ENCODE measurements at places on chromosomes 11 and 22.

DNA sequence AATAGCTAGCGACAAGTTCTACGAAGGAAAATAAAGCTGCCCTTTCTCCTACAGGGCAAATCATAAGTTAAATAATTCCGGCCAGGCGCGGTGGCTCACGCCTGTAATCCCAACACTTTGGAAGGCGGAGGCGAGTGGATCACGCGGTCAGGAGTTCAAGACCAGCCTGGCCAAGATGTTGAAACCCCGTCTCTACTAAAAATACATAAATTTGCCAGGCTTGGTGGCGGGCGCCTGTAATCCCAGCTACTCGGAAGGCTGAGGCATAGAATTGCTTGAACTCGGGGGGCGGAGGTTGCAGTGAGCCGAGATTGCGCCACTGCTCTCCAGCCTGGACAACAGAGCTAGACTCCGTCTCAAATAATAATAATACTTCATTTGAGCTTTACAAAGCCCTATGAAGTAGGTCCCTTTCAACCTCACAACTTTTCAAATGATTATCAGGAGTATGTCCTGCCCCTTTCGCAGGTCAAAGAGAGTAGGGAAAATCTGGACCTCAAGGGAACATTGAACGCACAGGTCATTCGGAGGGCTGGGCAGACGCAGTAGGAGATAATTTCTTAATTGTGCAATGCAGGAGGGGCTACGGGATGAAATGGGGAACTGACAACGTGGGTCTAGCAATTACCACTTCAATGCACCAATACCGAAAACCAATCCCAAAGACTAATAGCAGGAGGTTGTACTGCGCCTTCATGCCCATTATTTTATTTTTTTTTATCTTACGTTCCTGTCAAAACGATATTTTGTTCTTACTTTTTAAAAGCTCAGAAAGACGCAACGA, 590 bp downstream of the COMMD9 start:
- no peak for DNase-seq

GRCh38 chr11:28521075-28521474, 412.9 kb downstream of the METTL15 start:
- DNase-seq, result no peak

- no peak for DNase-seq
These were observed 38.4 kb upstream of the TP53I11 start for GRCh38 chr11:44988981-44989635.

GRCh38 chr11:18332891-18333290, 10.5 kb downstream of the GTF2H1 start:
- no peak for DNase-seq

DNA sequence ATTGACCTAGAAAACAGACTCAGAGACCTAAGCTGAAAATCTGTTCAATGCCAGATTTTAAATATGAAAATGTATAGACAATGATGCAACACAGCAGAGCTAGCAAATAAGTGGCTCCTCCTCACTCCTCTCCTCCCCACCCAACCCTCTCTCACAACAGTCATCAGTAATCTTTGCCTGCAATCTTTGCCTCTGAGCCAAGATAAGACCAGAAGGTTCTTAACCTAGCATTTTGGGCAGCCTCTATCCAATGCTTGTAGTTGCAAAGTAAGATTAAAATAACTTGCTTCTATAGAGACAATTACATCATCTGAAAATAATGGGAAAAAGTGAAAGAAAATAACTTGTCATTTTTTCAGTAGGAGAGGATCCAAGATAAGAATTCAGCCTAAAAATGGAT, 117.3 kb downstream of the PARVA start:
- no peak for DNase-seq

DNA sequence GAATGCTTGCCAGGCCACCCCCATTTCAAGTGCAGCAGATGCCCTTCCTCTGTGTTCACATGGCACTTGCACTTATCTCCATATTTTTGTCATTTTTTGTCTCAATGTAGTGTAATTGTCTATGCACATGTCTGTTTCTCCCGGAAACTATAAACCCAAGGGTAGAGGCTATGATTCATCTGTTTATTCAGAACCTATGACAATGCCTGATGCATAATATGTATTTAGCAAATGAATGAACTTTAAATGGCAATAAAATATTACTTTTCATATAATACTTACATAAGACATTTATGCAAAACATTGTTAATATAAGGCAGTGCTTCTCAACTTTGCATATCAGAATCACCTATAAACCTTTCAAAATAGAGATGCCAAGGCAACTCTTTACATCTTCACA, 6.7 kb downstream of the PAK1 start:
- DNase-seq, result peak; percentile 50

GRCh38 chr11:26960281-26960680, 33.6 kb upstream of the FIBIN start:
- DNase-seq, result no peak

GRCh38 chr11:129410395-129410960, 34.8 kb downstream of the BARX2 start:
- DNase-seq, result no peak

GRCh38 chr22:33051960-33052839, 6.0 kb downstream of the SYN3 start:
- DNase-seq, result peak; percentile 25

DNA sequence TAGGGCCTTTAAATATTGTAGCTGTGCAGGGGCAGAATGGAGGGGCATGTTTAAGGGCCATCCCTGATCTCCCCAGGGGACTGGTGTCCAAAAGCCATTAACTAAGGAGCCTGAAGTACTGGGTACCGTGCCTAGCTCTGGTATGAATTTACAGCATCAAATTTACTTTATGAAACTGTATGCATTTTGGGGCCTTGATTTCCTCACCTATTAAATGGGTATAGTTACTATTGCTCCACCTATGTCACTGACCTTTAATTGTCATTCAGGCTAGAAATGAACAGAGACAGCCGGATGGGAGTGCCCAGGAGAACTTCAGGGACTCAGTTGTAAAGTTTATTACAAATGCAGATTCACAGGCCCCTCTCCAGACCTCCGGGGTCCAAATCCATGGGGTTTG, 11.8 kb upstream of the TP53I11 start:
- no peak for DNase-seq

DNA sequence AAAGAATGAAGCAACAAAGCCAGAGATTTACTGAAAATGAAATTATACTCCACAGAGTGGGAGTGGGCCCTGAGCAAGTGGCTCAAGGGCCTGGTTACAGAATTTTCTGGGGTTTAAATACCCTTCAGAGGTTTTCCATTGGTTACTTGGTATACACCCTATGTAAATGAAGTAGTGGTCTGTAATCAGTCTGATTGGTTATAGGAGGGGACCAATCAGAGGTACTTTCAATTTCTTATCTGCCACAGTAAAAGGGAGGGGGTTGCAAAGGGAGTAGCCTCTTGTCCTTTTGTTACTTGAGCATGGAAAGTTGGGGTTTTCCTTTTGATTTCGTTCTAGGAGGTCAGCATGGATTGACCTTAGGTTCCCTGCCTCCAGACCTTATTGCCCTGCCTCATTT, 63.5 kb downstream of the ATM start:
- DNase-seq, result no peak

- DNase-seq, result no peak
These were observed 3.8 kb downstream of the INPPL1 start for GRCh38 chr11:72228229-72228843.

- DNase-seq, result no peak
These were observed 31.0 kb downstream of the SIK2 start for GRCh38 chr11:111633248-111633647.

DNA sequence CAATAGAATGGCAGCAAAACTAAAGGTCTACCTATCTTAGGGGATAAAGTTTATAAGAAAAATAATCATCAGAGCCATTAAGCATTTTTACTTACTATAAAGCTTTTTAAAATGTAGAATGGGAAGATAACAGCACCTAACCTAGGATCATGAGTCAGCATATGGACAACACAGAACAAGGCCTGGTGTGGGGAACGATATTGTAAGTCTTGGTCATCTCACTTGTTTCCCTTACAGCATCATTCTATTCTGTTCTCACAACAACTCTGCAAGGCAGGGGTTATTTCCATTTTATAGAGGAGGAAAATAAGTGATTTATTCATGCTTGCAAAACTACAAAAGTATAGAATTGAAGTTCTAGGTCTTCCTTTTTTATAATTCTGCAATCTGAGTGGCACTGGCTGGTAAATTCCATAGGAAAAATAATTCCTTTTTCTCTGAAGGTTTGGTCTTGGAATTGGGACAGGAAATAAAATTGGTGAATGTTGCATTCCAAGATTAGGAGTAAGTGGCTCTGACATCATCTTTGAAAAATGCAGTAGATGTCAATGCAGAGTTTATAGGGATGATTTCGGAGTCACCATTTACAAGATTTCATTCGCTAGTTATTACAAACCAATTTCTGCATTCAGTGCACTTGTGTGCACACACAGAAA, 423.0 kb downstream of the DYNC2H1 start:
- no peak for DNase-seq

DNA sequence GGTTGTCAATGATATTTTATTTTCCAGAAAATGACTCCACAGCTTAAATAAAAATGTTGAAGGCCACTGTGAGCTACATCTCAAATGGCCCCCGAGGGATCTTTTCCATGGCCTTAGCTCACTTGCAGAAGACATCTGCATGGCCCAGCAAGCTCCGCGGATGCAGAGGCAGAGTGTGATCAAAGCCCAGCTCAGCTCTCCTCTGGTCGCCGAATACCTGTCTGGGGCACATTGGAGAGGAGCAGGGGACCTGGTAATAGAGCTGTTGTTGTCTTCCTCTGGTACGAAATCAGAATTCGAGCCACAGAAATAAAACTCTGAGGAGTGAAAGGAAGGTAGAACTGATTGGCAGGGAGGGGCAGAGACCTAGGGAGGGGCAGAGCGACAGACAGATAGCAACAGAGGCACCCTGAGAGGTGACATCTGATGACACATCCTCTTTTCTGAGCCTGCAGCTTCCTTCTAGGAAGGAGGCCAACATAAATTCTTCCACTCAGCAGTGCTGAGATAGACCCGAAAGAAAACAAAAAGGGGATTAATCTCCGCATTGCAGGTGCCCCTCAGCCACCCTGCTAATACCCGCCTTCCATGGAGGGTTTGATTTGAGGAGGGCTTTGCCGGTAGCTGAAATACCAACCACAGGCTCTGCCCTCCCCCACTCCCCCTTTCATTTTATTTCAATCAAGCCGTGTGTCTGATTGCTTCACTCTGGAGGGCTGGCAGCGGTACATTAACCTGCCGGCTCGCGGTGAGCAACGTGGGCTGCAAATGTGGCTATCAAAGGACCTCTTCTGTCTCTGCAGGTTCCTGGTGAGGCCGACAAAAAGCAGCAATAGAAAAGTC, 759.4 kb downstream of the OPCML start:
- DNase-seq, result no peak

- no peak for DNase-seq
These were observed 4.7 kb upstream of the NEAT1 start for GRCh38 chr11:65417702-65418430.

DNA sequence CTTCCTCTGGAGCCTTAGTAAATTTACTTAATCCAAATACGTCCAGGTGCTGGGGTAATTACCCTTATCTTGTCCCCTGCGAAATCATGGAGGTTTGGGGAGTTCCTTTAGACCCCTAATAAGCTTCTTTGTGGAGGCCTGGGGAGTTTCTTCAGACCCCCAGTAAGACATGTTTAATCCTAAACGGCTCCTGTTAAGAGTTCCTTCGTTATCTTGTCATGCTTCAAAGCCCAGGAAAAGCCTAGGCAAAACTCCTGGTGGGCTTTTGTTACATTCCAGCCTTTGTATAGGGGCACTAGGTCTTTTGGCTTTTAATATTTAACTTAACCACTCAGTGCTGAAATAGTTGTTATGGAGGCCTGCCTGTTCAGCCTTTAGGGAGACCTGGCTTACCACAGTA, 18.1 kb upstream of the PAMR1 start:
- DNase-seq, result no peak
